ENCODE measurements at places on chromosomes 1 and 21.
A peak's percentile ranks its signal among the peaks of the same experiment; 100 is the strongest.

DNA sequence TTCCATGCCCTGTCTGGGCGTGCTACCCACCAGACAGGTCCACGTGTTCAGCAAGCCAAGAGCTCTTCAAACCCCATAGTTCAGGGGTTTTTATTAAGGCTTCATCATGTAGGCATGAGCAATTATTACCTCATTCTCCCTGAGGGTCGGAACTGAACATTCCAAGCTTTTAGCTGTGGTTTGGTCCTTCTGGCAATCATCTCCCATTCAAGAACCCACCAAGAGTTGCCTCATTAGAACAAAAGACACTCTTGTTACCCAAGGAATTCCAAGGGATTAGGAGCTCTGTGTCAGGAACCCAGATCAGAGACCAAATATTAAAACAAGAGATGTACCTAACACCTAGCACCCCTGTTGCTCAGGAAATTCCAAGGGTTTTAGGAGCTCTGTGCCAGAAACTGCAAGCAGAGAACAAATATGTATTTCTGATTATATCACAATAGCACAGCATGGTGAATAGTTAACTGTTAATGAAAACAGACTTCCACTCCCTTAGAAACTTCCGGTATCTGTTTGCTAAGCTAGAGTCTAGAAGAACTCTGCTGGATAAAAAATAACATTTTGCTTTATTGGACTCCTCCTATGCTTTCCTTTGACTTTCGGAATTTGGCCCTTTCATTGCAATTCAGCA, 201.2 kb upstream of the L1TD1 start:
- DNase-seq, result no peak

DNA sequence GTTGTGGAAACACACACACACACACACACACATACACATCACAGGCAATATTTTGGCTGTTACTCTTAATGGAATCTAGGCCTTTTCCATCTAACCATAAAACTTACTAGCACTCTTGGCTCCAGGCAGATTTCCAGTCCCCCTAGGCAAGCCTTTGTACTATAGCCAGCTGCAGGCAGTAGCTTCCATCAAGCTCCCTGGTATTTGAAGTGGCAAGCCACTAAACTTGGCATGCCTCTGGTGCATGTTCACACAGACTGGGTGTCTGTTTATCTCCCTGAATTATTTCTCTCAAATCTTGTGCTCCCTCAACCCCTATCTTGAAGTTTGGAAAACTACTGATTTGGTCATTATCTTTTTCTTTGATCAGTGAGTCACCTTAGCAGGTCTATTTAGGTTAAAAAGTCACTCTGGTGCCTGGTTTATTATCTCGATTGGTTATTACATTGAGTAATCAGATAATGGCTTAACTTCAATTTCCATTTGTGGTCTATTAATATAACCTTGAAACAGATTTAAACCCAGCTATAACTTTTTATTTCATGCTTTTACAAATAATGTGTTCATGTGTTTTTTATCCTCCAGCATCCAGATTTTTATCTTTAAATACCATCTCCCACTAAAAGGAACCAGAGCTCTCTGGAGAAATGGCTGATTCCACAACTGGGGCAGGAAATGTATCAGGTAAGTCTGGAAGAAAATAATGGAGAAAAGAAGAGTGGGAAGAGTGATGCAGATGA, 2.7 kb upstream of the RBM15 start:
- no peak for DNase-seq

DNA sequence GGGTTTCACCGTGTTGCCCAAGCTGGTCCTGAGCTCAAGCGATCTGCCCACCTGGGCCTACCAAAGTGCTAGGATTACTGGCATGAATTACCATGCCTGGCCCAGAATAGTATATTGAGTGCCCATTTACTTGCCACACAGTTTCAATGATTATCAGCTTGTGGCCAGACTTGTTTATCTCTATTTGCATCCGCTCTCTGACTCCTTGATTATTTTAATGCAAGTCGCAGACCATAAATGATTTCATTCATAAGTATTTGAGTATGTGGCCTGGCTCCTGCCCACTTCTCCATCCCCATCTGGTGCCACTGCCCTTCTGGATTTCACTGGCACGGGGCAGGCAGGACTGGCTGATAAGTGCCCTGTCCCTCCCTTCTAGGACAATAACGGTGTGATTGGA, 18.2 kb upstream of the TRNAU1AP start:
- no peak for DNase-seq

DNA sequence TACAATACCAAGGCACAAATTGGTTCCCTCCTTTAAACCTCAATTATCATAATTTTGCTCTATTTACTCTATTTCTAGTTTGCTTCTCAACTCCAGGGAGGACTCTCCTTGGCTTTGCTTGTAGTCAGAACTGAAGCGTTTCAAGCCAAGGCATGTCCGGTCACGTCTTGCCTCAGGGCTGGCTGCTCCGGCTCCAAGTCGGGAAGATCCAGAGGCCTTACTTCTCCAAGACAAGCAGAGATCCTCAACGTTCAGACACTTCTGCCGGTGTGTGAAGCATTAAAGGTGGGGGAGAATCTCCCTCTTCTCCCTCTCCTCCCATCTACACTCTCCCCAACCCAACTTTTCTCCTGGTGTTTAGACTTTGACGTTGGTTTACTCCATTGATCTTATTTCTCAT, 7.2 kb upstream of the HHAT start:
- no peak for DNase-seq

DNA sequence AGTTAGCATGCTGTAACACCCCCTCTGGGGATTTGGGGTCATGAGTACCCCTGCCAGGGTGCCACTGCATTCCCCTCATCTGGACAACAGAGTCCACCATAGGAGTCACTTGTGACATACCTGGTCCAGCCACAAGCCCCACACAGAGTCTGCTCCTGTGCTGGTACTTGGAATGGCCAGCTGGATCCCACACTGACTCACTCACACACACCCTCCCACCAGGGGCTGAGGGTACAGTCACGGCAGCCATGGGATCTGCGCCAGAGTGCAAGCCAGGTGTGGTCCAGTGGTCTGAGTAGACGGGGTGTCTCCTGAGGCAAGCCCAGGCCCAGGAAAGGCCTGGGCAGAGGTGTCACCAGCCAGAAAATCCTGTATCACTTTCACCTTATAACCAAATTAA, 67.7 kb downstream of the MRPL39 start:
- DNase-seq, result no peak

- DNase-seq, result no peak
Measured at GRCh38 chr1:197600751-197601150, 174.5 kb downstream of the DENND1B start.

GRCh38 chr1:16009030-16009460, 5.0 kb downstream of the SRARP start:
- DNase-seq, result peak; percentile 84

- no peak for DNase-seq
Measured at GRCh38 chr21:43884012-43884860, 19.2 kb downstream of the AGPAT3 start.

DNA sequence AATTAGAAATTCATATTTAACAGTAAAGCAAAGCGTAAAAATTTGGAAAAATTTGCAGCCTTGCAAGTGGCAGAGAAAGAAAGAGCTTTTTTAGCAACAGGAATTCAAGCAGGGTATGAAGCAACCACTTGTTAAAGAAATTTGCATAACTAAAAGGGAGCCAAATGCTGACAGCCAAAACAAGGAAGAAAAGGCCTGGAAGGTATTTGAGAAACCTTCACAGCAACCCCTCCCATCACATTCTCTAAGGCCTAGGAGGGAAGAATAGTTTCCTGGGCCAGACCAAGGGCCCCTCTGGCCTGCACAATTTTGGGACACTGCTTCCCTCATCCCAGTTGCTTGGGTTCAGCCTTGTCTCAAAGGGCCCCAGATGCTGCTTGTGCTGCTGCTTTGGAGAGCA, 672.4 kb upstream of the TMPRSS15 start:
- no peak for DNase-seq

- DNase-seq, result peak; percentile 50
Measured at GRCh38 chr1:201025571-201026002, 2.1 kb upstream of the KIF21B start.

DNA sequence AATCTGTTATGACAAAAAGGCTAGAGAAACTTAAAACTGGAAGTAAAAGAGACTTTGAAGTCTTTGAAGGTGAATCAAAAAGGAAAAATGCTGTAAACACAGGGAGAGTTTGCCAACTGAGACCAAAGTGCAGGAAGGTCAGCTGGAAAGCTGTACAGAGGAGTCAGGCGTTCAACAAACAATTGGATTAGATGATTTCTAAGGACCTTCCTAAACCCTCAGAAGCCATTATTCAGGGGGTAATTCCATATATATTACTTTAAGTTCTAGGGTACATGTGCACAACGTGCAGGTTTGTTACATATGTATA, 156.8 kb downstream of the ZBTB18 start:
- no peak for DNase-seq

DNA sequence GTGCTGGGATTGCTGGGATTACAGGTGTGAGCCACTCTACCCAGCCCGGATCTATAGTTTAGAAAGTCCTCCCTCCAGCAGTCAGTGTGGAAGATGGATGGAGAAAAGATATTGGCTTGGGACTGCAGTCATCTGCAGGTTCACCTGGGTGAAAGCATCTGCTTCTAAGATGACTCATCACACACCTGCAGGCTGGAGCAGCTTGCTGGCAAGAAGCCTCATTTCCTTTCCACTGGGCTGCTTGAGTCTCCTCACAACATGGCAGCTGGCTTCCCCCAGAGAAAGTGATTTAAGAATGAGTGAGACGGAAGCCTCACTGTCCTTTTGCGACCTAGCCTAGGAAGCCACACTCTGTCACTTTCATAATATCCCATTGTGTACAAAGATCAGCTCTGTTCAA, 50.0 kb downstream of the FOXO6 start:
- DNase-seq, result no peak

GRCh38 chr1:27773826-27774445, 917 bp downstream of the STX12 start:
- peak; percentile 14 for DNase-seq

DNA sequence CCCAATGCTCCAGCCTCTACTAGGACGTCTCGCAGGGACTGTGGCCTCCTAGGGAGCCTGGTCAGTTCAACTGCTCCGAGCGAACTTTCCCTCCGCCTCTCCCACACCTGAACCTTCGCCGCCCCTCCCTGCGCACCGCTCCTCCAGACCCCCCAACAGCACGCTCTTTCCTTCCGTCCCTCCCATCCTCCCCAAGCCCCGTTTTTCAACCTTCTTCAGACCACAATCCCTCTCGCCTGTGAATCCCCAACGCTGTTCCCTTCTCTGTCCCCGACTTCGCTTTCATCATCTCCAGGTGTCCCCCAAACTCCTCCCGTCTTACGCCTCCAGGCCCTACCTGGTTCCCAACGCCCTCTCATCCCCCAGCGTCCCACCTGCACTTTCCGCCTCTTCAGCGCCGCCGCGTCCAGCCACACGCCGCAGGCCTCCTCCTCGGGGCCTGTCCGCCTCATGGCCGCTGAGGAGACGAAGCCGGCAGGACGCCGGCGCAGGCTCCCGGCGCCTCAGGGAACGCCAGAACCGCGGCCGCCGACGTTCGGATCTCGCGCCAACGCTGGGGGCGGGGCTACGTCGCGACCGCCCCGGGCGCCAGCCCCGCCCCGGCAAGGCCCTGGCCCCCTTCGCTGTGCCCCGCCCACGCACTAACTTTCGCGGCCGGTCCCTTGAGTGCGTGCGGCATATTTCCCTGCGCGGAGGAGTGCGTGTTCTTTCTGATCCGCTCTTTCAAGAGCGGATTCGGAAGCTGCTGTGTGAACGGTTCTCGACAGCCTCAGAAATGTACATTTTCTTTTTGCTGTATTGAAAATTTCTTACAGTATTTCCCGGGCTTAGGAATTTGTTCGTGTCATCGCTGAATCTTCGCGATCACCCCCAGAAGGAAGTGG, at the start of gene AUNIP:
Gene AUNIP (minus strand): TSS at position 552 of the 884 bp plus-strand sequence. CDS start 100 bp downstream, at position 452.
- DNase-seq, result peak; percentile 94

DNA sequence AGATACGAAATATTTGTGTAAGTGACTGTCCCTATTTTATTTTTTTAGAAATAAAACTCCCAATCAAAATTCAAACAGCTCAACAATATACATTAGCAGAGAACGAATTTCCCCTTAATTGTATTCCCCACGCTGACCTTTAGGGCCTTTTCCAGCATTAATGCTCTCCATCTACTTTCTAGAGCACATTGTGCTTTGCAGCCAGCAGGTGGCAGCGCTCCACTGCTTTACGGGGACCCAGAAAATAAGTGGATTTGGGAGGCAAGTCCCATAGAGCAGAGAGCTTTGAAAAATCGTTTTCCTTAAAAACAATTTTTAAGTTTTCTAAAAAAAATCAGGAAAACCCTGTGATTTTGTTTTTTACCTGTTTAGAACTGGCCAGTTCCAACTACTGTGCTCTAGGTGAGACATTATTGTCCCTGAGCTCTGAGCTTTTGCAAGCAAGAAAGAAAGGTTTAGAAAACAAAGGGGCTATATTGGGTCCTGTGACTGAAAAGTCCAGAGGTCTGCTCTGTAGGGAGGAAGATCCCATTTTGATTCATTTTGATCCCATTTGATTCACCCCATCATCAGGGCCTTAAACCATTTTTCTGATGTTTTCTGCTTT, 144.4 kb upstream of the ZNF644 start:
- DNase-seq, result peak; percentile 31

DNA sequence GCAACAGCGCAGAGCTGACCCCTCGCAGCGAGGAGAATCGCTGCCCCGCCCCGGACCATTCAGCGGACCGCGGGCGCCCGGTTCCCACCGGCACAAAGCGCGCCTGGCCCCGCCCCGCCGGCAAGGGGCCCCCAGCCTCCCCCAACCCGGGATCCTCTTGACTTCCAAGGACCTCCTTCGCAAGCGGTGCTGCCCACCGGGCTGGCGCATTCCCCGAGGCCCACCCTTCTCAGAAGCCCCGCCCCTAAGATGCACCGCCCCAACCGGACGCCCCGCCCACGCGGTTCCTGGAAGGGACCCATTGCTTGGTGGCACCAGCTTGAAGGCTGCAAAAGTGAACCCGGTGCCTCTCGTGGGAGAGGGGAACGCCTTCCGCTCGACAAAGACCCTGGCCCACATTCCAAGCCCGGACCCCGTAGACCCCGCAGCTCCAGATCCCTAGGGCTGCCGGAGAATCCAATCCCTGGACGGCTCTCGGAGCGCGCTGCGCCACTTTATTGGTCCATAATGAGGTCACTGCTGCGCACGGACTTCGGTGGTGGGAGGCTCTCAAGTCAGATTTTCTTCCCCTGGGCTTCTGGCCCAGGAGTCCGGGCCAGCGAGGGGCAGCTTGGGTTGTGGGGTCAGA, 2.0 kb downstream of the HES3 start:
- DNase-seq, result no peak

- no peak for DNase-seq
Measured at GRCh38 chr1:32770221-32770731, 46.9 kb downstream of the YARS1 start.

DNA sequence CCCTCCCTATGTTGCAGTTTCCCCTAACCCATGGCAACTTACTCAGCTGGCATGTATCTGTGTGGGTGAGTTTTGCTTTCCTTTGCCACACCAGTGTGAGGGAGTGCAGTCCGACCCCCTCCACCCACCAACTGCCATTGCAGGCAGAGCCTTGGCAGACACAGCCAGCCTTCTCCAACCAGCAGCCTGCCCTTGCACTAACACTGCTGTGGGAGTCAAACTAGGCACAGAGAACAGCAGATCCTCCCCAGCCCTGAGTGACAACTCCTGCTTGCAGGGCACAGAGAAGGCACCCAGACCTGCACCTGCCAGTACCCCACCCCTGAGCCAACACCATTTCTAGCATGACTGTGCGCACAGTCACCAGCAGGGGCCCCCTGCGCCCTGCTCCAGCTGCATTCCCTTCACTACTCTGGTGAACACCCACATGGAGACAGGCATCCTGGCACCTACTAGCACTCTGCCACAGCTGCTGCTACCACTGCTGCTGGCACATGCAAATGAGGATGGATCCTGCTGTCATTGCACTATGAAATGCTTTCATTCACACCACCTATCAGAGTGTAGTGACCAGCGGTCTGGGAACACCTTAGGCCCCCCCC, 98.4 kb downstream of the MAGI3 start:
- no peak for DNase-seq

- DNase-seq, result peak; percentile 78
Measured at GRCh38 chr21:35565204-35565611, 495.1 kb downstream of the SETD4 start.
